ENCODE measurements at places on chromosomes 16 and 17. TPM values are rescaled to one million over a fixed set of nuclear protein-coding genes. Genes with fewer than 3 reads are reported as not detected.

STX1B gene
- total RNA-seq = 0.64 TPM

TSPOAP1 gene
- 23.5 TPM for total RNA-seq

ALDOC gene
- 40.3 TPM for total RNA-seq

SPATA32 gene
- total RNA-seq = not detected

CDC6 gene
- total RNA-seq = 5.5 TPM

NGFR gene
- 4.9 TPM for total RNA-seq

WNT3 gene
- 0.74 TPM for total RNA-seq

MAF gene
- total RNA-seq = 49.2 TPM

SOCS7 gene
- 23.6 TPM for total RNA-seq

CCL17 gene
- total RNA-seq = not detected

ZNF385C gene
- 0.34 TPM for total RNA-seq

ARL6IP1 gene
- 72.9 TPM for total RNA-seq

AATK gene
- total RNA-seq = 9.6 TPM

KCNH4 gene
- total RNA-seq = 0.11 TPM

SNAI3 gene
- total RNA-seq = 2.6 TPM

PIMREG gene
- total RNA-seq = 0.58 TPM

AGRP gene
- 1.4 TPM for total RNA-seq

DNAH17 gene
- 1.6 TPM for total RNA-seq

GPR142 gene
- total RNA-seq = not detected

CACNG3 gene
- not detected for total RNA-seq

APOBR gene
- total RNA-seq = 24.7 TPM

ATF7IP2 gene
- 17.4 TPM for total RNA-seq

CD300LG gene
- 6.8 TPM for total RNA-seq

PYY gene
- total RNA-seq = 0.25 TPM

CDR2L gene
- 19.0 TPM for total RNA-seq

SOST gene
- not detected for total RNA-seq

MRM1 gene
- total RNA-seq = 9.9 TPM

PDIA2 gene
- total RNA-seq = 0.28 TPM

KRT20 gene
- not detected for total RNA-seq

SDR42E1 gene
- total RNA-seq = 5.7 TPM

SMIM5 gene
- 5.5 TPM for total RNA-seq

GUCY2D gene
- 0.20 TPM for total RNA-seq

CUEDC1 gene
- 19.7 TPM for total RNA-seq

KRTAP1-5 gene
- total RNA-seq = not detected

TBC1D26 gene
- total RNA-seq = 0.34 TPM

EME1 gene
- 1.5 TPM for total RNA-seq

BICDL2 gene
- 15.9 TPM for total RNA-seq

TAT gene
- total RNA-seq = 0.74 TPM

KLHL11 gene
- total RNA-seq = 27.7 TPM

SPIRE2 gene
- total RNA-seq = 12.0 TPM

OR3A2 gene
- total RNA-seq = 0.37 TPM

MEOX1 gene
- total RNA-seq = 1.2 TPM

FOXO3B gene
- total RNA-seq = 6.5 TPM
